ENCODE measurements at places on chromosomes 4 and X.

- no peak for DNase-seq
Measured at GRCh38 chrX:97070346-97070745, 186.6 kb downstream of the RPA4 start.

- DNase-seq = no peak
Measured at GRCh38 chr4:98873059-98873458, 55.9 kb downstream of the EIF4E start.

- DNase-seq = no peak
Measured at GRCh38 chrX:69144838-69145680, 20.2 kb downstream of the PJA1 start.

GRCh38 chr4:101102114-101102742 lies 245.1 kb downstream of the PPP3CA start:
- no peak for DNase-seq

GRCh38 chrX:15931362-15931761 lies 76.7 kb upstream of the AP1S2 start:
- no peak for DNase-seq
